Caudate nucleus (tissue), 63 donors: ENCODE measurements at places on chromosomes 4 and X.

DNA sequence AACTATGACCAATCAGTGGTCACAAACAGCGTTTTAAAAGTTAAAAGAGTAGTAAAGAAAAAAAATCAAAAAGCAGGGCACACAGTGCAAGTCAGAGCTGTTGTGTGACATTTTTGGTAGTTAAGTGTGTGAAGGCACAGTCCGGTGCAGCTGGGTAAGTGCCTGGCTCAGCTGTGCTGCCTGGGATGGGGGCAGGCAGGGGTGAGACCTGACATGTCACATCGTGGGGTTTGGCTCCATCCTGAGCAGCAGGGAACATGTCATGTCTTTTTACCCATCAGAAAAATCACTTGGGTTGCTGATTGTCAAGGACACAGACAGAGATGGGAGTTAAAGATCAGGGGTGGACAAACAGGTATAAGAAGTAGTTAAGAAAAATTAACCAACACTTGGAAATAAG is 125.1 kb downstream of the NSUN7 start:
- no peak for DNase-seq

- no peak for DNase-seq
These were observed 121.2 kb downstream of the MANBA start for GRCh38 chr4:102639598-102639997.

- no peak for DNase-seq
These were observed 40.4 kb downstream of the ENPP6 start for GRCh38 chr4:184177271-184177670.

DNA sequence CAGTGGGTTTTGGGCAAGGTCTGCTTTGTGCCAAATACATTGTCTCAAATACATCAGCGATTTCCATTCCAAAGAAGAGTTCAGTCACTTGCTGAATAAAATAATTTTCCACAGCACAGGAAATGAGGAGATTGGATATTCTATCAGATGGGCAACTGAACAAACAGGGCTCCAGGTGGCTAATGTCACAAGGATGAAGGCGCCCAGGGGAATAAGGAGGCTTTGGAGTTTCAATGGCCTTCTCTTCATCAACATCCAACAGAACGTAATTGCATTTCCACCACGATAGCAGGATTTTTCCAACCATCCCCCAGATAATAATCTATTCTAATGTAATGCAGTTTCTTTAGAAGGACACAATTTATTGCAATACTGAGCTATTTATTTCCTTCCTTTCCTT is 104.7 kb upstream of the KLHL13 start:
- DNase-seq, result no peak

GRCh38 chr4:145868637-145869409 is 69.8 kb downstream of the ZNF827 start:
- no peak for DNase-seq

GRCh38 chrX:110135618-110136017 is 132.7 kb downstream of the TMEM164 start:
- DNase-seq, result no peak

- DNase-seq, result no peak
These were observed 30.3 kb downstream of the DAPP1 start for GRCh38 chr4:99846891-99847290.

- DNase-seq, result no peak
These were observed 774.0 kb upstream of the POU3F4 start for GRCh38 chrX:82734140-82734539.
